ENCODE measurements at places on chromosomes 7 and 10.

DNA sequence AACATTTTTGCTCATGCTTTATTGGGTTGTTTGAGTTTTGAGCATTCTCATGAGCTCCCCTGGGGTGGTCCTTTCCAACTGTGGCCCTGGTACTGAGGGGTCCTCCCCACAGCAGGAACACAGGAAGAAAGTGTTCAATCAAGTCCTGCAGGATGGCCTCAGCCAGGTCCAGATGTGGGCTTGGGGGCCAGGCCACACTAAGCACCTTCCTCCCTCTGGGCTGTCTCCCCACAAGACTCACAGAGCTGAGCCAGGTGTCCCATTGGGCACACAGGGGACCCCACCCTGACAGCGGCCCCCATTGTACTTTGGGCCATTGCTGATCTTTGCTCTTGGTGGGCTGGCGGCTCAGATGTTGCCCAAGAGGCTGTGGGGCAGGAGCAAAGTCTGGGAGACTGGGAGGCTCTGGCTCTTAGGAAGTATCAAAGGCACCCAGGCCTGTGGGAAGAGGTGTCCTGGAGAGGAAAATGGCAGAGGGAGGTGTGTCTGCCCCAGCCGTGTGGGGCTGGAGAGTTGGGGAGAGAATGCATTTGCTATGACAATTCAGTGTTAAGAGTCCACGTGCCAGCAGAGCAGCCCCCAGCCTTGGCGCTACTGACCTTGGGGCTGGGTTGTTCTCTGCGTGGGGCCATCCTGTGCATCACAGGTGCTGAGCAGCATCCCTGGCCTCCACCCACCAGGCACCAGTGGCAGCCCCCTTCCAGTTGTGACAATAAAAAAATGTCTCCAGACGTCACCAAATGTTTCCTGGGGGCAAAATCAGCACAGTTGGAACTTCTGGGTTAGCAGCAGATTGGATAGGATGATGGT is 17.8 kb downstream of the SCART1 start:
- DNase-seq = no peak

GRCh38 chr7:77396894-77397547 is 19.1 kb downstream of the GSAP start:
- no peak for DNase-seq

GRCh38 chr7:77587272-77587671 is 50.2 kb downstream of the PTPN12 start:
- no peak for DNase-seq

- DNase-seq = no peak
Observed at GRCh38 chr7:109351493-109351892, 781.8 kb downstream of the DNAJB9 start.

DNA sequence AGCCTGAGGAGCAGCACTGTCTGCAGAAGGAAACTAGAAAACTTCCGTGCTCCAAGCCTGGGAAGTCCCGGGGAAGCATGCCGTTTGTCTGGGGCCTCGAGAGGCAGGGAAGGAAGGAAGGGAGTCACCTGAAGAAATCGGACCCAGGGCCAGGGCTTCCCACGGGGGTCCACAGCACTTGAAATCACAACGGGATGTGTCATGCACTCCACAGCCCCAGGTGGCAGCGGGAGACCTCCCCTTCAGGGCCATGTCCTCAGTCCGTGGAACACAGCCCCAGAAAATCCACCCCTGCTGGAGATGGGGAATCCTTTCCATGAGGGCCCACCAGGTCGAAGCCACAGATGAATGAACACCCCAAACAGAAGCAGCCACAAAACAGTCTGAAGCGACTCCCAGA is 239.5 kb downstream of the MGMT start:
- DNase-seq = no peak

DNA sequence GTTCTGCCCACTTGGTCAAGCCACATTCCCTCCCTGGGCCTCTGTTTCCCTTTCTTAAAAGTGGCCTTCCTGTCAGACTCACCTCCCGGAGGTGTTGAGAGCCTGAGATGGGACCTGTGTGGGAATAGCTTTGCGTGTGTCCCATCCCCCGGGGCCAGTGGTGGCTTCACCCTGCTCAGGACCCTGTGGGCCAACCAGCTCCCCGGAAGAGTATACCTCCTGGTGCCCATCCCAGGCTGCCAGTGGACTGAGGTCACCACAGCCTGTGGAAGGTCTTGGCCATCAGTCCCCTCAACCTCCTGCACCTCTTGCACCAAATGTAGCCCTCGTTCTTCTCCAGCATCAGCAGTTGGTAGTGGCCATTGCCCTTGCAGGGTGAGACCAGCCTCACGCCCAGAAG is 145.1 kb downstream of the RGS10 start:
- no peak for DNase-seq

GRCh38 chr10:95214793-95215192 is 20.8 kb downstream of the ACSM6 start:
- no peak for DNase-seq

GRCh38 chr10:123133541-123134342 is 2.0 kb upstream of the HMX3 start:
- DNase-seq = no peak

GRCh38 chr7:156460858-156461627 is 179.5 kb upstream of the RNF32 start:
- DNase-seq = no peak

DNA sequence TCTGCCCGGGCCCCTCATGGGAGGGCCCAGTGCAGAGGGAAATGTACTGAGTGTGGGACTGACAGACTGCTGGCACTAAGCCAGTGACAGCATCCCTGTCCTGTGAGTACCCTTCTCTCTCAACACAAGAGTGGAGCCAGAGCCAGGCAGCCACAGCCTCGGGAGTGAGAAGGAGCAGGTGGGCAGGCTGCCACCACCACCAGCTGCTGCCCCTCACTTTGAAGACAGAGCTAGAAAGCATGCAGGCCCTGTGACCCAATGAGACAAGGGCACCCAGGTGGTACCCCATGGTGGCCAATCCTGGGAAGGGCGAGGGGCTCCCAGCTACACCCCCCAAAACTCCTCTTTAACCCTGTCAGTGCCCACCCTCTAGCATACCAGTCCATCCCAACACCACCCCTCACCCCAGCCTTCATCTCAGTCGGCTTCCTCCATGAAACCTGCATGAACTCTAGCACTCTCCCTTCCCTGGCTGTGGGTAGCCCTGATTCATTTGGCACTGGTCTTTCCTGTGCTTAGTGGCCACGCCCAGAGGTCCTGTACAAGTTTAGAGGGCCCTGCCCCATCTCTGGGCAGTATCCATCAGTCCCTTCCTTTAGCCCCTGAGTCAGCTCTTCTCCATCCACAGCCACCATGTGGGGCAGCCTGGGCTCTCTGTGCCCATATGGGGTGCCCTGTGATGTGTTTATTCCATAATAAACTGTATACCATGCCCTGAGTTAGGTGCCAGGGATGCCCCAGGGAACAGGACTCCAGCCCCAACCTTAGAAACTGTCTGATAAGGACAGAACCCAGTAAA is 207.0 kb upstream of the ZMIZ1 start:
- no peak for DNase-seq

GRCh38 chr10:84397735-84398144 is 69.4 kb downstream of the CCSER2 start:
- no peak for DNase-seq

DNA sequence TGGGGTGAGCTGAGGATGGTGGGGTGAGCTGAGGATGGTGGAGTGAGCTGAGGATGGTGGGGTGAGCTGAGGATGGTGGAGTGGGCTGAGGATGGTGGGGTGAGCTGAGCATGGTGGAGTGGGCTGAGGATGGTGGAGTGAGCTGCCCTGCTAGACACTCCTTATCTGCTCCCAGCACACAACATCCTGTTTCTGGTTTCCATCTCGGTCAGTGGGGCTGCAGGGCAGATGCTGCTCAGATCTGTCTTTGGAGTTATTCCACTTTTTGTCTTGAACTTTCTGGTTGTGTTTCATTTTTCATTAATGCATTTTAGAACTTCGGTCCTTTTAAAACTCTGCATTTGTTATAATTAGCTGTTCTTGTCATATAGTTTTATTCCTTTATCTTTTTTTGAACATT is 67.9 kb upstream of the ANTXRL start:
- DNase-seq = no peak

- DNase-seq = no peak
Observed at GRCh38 chr10:124124769-124125161, 31.4 kb upstream of the CHST15 start.

DNA sequence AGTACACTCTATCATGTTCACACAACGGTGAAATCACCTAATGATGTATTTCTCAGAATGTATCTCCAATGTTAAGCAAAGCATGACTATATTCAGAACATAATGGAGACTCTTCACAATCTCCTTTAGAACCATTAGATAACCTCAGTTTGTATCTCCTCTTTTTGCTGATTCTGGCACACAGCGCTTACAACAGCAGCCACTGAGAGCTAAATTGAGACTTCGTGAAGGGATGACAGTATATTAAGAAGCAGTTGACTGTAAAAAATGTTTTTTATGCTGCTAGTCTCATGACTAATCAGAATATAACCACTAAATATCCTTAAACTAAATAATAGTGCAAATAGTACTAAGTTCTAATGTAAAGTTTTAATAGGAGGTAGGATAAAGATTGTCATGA is 46.9 kb downstream of the KMT2E start:
- DNase-seq = no peak

- DNase-seq = no peak
Observed at GRCh38 chr7:73839743-73840714, 2.3 kb downstream of the METTL27 start.

GRCh38 chr10:52729271-52730104 is 43.1 kb downstream of the MBL2 start:
- no peak for DNase-seq

- no peak for DNase-seq
Observed at GRCh38 chr7:12294701-12295100, 83.6 kb downstream of the TMEM106B start.

Data from HAP-1 (cell line).